ENCODE measurements at places on chromosomes 12 and 14.
A peak's percentile ranks its signal among the peaks of the same experiment; 100 is the strongest.

DNA sequence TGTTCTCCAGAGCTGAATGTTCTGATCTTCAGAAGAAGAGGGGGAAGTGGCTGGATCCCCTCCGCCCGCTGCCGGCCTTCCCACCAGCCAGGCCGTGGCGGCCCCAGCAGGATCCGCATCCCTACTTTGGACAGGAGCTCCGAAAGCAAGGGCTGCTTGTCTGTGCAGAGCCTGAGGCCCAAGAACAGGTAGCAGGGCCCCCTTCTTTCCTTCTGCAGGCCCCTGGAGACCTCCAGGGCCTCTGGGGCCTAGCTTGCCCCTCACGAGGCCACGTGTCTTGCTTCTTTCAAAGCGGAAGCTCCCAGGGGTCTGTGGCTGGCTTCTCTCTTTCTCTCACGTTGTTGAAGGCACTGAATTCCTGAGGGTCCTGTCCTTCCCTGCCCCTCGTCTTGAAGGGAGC is 13.2 kb downstream of the PGF start:
- DNase-seq: no peak

DNA sequence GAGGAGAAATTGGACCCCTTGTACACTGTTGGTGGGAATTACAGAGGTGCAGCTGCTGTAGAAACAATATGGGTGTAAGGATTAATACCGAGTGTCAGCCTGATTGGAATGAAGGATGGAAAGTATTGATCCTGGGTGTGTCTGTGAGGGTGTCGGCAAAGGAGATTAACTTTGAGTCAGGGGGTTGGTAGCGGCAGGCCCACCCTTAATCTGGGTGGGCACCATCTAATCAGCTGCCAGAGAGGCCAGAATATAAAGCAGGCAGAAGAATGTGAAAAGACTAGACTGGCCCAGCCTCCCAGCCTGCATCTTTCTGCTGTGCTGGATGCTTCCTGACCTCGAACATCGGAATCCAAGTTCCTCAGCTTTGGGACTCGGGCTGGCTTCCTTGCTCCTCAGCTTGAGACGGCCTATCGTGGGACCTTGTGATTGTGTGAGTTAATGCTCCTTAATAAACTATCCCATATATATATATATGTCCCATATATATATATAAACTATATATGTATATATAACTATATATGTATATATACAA is 38.4 kb upstream of the PPP2R5C start:
- no peak for DNase-seq

GRCh38 chr12:122858171-122858570 is 22.9 kb downstream of the HIP1R start:
- no peak for DNase-seq

- no peak for DNase-seq
Measured at GRCh38 chr12:131222329-131223139, 268.8 kb downstream of the ADGRD1 start.

GRCh38 chr14:21227981-21228380 is 41.3 kb downstream of the HNRNPC start:
- DNase-seq: no peak

GRCh38 chr12:115294453-115295133 is 610.6 kb upstream of the TBX3 start:
- no peak for DNase-seq

DNA sequence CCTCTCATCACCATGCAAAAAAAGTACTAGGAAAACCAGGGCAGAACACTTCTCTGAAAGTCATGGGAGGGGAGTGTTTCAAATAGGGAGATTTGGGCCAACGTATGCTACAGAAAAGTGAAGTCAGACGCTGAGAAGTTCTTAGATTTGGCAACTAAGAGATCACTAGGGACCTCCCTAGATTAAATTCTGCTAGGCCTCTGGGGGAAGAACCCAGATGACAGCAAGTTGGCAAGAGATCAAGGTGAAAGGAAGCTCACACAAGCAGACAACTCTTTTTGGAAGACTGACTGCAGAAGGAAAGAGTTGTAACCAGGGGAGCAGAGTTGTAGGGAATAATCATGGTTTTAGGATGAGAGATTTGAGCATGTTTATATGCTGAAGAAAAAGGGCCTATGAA is 20.7 kb downstream of the IQSEC3 start:
- no peak for DNase-seq

DNA sequence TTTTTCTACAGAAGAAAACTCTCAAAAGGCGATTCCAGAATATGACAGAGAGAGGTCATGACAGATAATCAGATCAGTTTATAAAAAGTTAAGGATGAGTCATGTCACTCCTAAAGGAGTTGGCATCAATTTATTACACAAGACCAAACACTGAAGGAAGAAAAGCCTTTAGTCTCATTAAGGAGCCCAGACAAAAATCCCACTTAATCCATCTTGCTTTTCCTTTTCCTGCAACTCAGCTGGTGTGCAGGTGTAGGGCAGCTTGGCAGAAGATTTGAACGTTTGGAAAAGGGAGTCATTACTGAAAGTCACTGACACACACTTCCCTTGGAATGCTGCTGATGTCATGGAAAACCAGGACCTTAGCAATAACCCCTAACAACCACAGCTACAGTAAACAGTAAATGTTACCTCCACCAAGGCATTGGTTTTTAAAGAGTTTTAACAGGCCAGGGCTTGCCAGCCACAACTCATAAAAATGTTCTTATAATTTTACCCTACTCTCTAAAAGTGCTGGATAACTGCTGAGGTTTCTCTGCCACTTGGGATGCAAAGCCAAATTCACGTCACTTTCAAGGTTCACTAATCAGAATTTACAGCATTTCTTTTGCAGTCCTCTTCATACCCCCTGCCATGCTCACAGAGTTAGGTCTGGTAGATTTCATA is 320.6 kb downstream of the RAD51B start:
- DNase-seq: peak; percentile 79

- no peak for DNase-seq
Measured at GRCh38 chr12:8911606-8912268, 2.6 kb upstream of the PHC1 start.

DNA sequence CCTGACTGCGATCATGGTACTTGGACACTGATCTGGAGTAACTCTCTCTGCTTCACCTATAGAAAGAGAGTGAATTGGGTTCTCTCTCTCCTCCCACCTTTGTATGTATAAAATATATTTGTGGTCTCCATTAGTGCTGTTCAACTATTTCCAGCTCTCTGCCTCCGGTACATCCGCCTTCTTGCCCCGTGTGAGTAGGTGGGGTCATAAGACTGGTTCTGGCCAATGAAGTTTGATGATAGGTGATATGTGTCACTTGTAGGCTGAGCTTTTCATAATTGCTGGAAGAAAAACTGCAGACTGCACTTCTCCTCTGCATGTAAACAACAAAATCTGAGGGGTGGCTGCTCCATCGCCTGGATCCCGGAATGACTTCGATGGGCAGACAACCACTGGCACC is 210.4 kb downstream of the EXOC5 start:
- DNase-seq: no peak
